Upper lobe of right lung (tissue), 1 donor: ENCODE measurements at places on chromosomes 6 and 20.

DNA sequence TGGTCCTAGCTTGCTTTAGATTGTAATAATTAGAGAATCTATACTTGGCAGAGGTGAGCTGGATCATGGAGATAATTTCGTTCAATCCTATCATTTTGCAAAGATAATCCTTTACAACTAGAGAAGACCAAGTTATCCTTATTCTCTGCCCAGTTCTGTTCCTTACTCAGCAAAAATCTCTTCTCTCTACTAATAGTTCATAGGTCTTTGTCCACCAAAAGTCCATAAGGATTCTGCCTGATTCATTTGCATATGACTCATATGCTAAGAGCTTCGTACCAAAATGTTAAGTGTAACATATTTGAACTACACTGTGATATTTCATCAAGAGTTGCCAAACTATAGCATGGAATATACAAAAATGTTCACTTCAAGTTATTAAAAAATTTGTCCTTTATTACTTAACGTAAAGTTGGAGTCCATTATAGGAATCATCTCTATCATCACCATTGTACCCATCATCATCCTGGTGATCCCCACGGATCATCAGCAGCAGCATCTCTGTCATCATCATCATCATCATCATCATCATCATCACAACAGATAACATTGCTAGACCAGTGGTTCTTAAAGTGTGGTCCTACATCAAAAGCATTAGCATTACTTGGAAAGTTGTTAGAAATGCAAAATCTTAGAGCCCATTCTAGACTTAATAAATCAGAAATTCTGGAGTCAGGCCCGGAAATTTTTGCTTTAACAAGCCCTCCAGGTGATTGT is 463.0 kb downstream of the DHX35 start:
- no peak for DNase-seq

DNA sequence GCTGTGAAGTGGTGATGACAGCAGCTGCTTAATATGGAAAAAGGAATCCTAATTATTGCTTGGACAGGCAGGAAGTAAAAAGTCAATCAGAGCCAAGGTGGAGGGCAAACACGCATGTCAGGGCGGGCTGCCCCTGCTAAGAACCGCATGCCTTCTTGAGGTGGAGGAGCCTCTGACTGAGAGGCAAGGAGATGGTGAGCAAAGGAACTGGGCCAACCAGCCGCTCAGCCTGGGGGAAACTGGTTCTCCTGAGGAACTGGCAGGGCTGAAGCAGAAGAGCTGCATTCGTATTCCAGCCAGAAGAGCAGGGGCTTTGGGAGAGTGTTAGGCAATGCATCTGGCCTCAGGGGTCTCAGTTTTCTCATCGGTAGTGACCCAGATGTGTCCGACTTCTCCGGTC is 13.1 kb upstream of the MLN start:
- no peak for DNase-seq

GRCh38 chr6:21873562-21873961 is 280.0 kb downstream of the SOX4 start:
- DNase-seq = no peak

DNA sequence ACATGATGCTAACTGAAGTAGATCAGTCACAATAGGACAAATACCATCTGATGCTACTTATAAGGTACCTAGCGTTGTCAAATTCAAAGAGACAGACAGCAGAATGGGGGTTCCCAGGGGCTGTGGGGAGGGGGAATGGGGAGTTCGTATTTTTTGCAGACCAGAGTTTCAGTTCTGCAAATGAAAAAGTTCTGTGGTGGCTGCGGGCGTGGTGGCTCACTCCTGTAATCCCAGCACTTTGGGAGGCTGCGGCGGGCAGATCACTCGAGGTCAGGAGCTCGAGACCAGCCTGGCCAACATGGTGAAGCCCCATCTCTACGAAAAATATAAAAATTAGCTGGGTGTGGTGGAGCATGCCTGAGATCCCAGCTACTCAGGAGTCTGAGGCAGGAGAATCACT is 68.1 kb downstream of the SLC22A23 start:
- DNase-seq = no peak

GRCh38 chr6:36441307-36441894 is 1.3 kb downstream of the PXT1 start:
- DNase-seq = peak; percentile 93

- DNase-seq = no peak
These were observed 5.1 kb downstream of the RPL10A start for GRCh38 chr6:35473075-35473849.

GRCh38 chr6:28811873-28812272 is 111.9 kb downstream of the TRIM27 start:
- no peak for DNase-seq

- DNase-seq = no peak
These were observed 51.2 kb downstream of the HNF4A start for GRCh38 chr20:44406572-44407137.

GRCh38 chr6:160261991-160262680 is 3.5 kb upstream of the SLC22A2 start:
- DNase-seq = no peak

- DNase-seq = no peak
These were observed 78.2 kb upstream of the PTPRK start for GRCh38 chr6:128598571-128598970.

- DNase-seq = no peak
These were observed 16.6 kb upstream of the MAPK13 start for GRCh38 chr6:36113703-36114102.
